Fibroblast of lung (primary cell): ENCODE measurements at places on chromosomes 11 and 22. TPM values are rescaled to one million over a fixed set of nuclear protein-coding genes. Genes with fewer than 3 reads are reported as not detected.

Gene MMP8
- under 0.01 TPM in 1 of 2 replicates, not detected in the other for total RNA-seq

Gene RNH1
- 502 and 561 TPM in 2 replicates for total RNA-seq

Gene MS4A7
- total RNA-seq = 0.26 TPM in 1 of 2 replicates, not detected in the other

Gene MIOX
- under 0.01 and 0.17 TPM in 2 replicates for total RNA-seq

Gene OR5W2
- total RNA-seq = not detected in 2 replicates

Gene TRAPPC4
- total RNA-seq = 60.6 and 74.7 TPM in 2 replicates

Gene CARD16
- total RNA-seq = 102 and 143 TPM in 2 replicates

Gene ISX
- total RNA-seq = not detected in 2 replicates

Gene TMPRSS13
- total RNA-seq = not detected in 2 replicates

Gene GAB4
- total RNA-seq = not detected in 2 replicates

Gene TMPRSS4
- not detected in 2 replicates for total RNA-seq

Gene OR52R1
- total RNA-seq = not detected in 2 replicates
